ENCODE measurements at places on chromosomes 3 and 15.

DNA sequence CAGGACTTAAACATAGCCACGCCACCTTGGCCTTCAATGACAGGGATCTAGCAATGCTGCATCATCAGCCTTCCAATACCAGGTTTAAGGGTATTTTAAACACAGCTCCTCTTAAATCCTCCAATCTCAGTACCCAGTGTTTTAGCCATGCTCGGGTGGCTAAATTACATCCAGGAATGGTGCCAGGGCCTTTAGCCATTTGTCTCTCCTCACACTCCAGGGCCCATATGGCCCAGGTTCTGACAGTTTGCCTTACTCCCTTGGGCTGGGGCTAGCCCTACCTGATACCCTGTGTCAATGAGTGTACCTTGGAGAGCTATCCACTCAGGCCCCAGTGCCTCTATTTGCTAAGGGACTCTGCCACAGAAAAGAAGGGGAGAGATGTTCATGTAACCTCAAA is 29.4 kb downstream of the ZNF589 start:
- DNase-seq = no peak

GRCh38 chr15:27538325-27538724 is 560.8 kb downstream of the OCA2 start:
- DNase-seq = no peak

DNA sequence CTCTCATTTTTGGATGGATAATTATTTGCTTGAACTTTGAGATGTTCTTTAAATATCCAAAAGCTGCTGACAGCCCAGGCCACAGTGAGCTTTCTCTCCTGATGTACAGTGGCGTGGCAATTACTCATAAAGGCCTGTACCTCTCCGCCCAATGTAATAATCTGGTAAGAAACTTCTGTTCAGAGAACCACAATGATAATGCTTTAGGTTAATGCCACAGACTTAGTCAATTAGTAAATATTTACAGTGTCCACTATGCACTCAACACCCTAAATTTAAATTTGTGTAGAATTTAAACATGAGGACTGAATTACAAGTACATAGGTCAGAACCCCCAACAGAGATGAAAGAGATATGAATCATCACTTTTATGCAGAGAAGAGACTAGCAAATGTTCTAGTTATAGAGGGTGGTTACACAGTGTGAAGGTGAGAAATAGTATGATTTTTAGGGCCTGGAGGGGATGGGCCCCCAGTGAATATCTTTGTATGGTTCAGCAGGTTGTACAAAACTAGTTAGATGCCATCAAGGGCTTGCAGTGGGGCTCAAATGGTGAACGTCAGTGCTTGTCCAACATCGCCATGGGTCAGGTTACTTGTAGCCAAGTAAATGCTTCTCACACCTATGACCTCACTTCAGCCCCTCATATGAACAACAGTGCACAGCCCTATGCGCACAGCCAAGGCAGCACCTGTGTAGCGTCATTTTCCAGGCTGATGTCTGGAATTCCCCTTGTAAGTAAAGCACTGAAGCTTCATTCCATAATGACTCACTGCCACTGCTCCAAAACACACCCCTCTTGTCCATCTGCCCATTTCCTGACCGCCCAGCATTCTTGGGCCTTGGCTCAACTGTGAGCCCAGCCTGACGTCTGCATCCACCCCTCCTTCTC is 13.3 kb downstream of the ABHD2 start:
- peak; percentile 96 for DNase-seq

DNA sequence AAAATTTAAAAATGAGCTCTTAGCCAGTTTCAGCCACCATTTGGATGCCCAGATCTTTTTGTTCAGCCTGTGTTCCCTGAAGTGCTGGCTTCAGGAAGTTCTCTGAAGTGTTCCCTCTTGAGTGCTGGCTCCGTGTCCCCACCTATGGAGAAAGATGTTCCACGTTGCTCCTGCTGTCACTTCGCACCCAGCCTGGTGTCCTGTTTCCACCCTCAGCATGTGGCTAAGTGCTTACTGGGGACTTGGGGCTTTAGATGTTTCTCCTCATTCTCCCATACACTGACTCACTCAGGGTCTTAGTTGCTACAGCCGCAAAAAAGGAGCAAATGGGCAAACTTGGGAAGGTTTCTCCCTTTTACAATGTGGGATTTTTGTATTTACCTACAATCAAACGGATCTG is 16.6 kb downstream of the CHCHD6 start:
- no peak for DNase-seq

GRCh38 chr15:67550522-67550921 is 8.0 kb downstream of the MAP2K5 start:
- DNase-seq = no peak

- DNase-seq = no peak
These were observed 31.2 kb downstream of the CD276 start for GRCh38 chr15:73715417-73715816.

- DNase-seq = no peak
These were observed 14.3 kb downstream of the CTNNB1 start for GRCh38 chr3:41213588-41213987.

DNA sequence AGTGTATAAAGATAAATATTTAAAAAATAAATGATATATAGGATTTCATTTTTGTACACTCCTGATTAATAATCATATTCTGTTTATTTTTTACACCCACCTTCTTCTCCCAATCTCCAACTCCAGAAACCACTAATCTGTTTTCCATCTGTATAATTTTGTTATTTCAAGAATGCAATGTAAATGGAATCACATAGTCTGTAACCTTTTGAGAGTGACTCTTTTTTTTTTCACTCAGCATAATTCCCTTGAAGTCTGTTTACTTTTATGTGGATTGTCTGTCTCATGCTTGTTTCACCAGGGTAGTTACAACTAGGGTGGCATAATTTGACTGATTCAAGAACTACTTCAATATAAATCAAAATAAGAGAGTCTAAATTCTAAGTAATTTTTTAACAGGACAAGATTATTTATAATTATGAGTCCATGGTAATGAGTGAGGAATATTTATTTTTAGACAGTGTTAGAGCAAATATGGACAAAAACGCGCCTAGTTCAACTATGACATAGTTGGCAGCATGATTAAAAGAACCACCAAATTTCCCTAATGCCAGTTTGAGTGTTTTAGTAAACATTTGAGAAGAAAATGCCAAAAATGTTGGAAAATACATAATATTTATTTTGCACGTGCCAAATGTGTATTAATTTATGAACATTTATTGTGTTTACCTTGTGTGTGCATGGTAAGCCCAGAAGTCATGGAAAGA is 19.4 kb upstream of the MFSD1 start:
- no peak for DNase-seq

All from fibroblast of upper back skin (primary cell).